ENCODE measurements at places on chromosomes 1 and 21.
A peak's percentile ranks its signal among the peaks of the same experiment; 100 is the strongest.

- no peak for DNase-seq
These were observed 10.9 kb downstream of the RASSF5 start for GRCh38 chr1:206518206-206518605.

DNA sequence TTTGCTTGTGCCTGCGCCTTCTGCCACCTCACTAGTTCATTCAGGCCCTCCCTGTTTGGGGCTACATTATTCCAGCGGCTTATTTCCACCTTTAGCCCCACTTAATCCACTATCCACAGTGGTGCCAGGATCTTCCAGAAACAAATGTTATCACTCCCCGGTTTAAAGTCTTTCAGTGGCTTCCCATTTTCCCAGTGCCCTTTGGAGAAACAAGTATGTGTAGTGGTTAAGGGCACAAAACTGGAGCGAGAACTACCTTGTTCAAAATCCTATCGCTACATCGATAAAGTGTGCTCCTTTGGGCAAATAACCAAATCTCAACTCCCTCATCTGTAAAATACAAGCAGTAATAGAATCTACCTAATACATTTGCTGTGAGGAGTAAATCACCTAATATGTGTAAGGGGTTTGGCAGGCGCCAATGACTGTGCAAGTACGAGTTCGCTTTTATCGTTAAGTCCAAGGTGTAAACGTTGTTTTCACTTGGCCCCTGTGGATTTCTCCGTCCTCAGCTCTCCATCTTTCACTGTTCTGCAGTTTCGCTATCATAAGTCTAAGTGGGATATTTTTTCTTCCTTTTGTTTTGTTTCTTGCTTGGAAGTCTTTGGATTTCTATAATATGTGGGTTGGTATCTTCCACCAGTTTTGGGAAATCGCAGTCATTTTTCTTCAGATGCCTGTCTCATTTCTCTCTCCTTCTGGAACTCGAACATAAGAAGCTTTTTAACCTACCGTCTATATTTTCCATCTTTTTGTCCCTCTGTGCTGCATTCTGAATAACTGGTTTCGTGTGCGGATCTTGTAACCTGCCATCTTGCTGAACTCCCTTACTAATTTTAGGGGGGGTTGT lies 844 bp upstream of the MEAF6 start:
- DNase-seq, result no peak

- no peak for DNase-seq
These were observed 14.9 kb upstream of the HJV start for GRCh38 chr1:146036241-146036964.

- no peak for DNase-seq
These were observed 10.2 kb upstream of the RUNX3 start for GRCh38 chr1:24940231-24940630.

GRCh38 chr21:17422931-17423330 lies 89.9 kb upstream of the CXADR start:
- DNase-seq, result no peak

DNA sequence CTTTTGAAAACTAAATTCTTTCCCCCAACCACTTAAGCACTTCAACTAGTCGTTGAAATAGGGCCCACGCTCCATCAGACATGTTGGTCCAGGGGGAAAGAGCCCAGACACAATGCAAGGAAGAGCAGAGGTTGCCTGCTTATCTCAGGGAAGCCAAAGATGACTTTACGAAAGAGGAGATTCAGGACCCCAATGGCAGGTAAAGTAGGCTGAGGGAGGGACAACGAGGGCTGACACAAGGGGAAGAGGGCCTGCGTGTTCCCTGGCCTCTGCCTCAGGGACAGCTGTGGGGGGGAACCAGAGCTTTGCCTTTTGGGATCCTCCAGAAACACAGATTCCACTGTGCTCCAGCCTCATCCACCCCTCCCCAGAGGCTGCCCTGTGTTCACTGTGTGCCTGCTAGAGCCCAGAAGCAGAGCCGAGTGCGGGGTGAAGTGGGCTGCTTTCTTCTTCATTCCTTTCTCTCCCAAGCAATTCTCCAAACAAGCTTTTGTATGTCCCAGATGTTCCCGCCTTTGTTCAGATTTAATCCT lies 135.5 kb upstream of the GRIK3 start:
- DNase-seq, result no peak

DNA sequence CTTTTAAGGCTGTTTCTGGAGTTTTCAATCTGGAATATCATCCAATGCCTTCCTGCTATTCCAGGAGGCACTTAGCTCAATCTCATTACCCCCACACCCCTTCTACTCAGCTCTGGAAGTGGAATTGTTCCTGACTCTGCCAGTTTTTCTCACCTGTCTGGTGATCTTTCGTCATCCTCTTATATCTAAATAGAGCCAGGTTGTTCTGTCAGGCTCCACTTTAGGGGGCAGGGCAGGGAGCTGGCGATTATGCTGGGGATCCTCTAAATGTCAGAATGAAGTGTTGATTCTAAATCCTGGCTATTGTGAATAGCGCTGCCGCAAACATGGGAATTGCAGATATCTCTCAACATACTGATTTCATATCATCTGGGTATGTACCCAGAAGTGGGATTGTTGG lies 63.6 kb upstream of the ETV3 start:
- DNase-seq, result no peak

DNA sequence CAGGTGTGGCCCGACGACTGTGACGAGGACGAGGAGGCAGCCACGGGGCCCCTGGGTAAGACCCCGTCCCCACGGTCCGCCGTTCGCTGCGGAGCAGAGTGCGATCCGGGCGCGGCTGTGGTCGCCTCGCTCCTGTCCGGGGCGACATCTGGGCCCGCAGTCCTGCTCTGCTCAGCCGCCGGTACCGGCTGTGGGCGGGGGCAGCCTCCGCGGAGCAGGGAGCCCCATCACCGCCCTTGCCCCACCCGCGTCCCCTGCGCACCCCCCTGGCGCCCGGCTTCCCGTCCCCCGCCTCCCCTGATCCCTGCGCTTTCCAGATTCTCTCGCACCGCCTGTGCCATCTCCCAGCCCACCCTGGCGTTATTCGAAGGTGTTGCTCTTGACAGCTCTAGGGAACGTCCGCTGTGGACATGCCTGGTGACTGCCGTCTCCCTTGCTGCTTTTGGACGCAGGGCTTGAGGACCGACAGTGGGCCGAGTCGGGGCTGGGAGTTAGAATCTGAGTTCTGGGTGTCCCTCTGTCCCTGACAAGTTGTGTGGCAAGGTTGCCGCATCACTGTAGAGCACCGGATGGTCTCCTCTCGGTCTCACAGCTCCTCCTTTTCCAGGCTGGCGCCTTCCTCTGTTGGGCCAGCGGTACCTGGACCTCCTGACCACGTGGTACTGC lies 596 bp downstream of the TOR3A start:
- DNase-seq, result no peak

- DNase-seq, result no peak
These were observed 502 bp upstream of the SLC35A3 start for GRCh38 chr1:99969260-99969728.

DNA sequence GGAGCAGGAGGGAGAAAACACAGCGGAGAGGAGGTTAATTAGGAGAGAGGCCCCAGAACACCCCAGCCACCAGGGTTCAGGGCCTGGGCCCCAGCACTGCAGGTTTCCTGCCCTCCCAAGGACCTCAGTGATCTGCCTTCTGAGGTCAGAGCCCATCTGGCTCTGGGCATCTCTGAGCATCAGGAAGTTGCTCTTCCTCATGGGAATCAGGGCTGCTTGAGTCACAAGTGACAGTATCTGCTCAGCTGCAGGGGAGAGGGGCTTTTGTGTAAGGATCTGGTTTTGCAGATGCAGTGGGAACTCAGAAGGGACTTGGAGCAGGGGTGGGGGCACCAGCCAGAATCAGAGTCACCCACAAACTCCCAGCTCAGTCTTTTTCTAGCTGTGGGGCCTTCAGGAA lies 472.1 kb downstream of the PTPRU start:
- DNase-seq, result no peak

- peak; percentile 97 for DNase-seq
These were observed 82.9 kb downstream of the HLX start for GRCh38 chr1:220962031-220962751.

- peak; percentile 5 for DNase-seq
These were observed 31.0 kb downstream of the TNNT2 start for GRCh38 chr1:201346337-201346939.

DNA sequence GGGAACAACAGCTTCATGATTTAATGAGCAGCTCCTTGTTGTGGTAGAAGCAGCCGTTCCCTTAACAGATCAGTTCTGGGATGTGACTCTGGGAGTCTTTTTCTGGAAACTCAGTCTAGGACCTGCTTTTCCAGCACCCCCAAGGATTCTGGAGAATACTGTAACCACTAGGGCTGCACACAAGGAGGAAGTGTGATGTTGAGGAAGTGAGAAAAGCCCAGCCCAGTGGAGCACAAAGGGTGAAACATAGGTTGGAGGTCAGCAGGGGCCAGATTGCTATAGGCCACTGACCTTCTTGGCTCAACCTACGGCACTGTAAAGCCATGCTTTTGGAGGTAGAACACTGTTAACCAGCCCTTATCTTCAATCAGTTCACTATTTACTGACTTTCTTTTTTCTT lies 10.1 kb upstream of the PLA2G5 start:
- DNase-seq, result no peak

DNA sequence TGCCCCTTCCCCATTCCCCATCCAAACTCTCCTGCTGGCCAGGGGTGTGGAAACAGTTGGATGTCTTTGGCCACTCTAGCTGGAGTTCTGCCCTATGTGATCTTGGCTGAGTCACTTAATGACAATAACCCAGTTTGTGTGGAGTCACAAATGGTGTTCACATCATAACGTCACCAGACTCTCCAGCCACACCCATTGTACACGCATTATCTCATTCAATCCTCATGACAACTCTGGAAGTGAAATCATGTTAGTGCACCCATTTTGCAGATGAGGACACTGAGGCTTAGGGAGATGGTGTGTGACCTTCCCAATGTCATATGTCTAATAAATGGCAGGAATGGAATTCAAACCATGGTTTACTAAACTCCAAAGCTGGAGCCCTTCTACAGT lies 1.2 kb upstream of the CDA start:
- no peak for DNase-seq

DNA sequence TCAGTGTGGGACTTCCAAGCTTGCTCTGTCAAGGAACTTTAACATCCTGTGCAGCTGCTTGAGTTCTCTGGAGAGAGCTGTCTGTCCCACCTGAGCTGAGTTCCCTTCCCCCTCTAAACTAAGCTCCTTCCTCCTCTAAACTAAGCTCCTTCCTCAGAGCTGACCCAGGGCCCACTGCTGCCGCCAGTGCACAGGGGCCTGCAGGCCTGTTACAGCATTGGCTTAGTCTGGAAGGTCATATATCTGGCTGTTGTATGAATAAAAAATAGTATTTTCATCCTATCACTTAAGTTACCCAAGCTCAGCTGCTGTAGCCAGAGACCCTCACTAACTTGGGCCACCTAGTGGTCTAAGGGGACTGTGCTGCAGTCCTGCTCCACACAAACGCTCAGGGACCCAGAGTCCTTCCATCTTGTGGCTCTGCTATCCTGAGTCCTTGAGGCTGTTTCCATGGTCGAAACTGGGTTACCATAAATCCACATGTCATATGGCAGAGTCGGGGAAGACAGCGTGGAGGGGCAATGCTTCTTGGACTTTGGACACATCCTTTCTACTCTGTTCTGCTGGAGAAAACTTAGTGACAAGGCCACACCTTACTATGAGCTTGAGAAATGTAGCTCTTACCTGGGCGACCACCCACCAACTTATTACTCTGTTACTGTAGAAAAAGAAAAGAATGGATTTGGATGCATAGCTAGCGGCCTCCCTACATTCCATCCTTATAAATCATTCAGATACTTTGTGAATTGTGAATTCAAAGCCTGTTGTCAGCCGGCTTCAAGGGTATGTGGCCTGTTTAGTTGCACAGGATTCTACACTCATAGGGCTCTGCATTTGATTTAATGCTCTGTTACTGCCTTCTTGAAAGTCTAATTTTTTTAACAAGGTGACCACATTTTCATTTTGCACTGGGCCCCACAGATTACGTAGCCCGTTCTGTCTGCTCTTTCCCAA lies 71.4 kb upstream of the GCLM start:
- no peak for DNase-seq

- DNase-seq, result no peak
These were observed 42.0 kb downstream of the CXADR start for GRCh38 chr21:17554679-17555465.

GRCh38 chr1:55033265-55033614 lies 6.1 kb upstream of the PCSK9 start:
- DNase-seq, result no peak

GRCh38 chr1:174740249-174740968 lies 259.3 kb upstream of the CACYBP start:
- DNase-seq, result no peak

- peak; percentile 49 for DNase-seq
These were observed 22.6 kb upstream of the RNF187 start for GRCh38 chr1:228464487-228464983.

- DNase-seq, result no peak
These were observed 1.5 kb upstream of the KCNA2 start for GRCh38 chr1:110607536-110608230.

- no peak for DNase-seq
These were observed 18.1 kb downstream of the KNCN start for GRCh38 chr1:46533179-46533864.

DNA sequence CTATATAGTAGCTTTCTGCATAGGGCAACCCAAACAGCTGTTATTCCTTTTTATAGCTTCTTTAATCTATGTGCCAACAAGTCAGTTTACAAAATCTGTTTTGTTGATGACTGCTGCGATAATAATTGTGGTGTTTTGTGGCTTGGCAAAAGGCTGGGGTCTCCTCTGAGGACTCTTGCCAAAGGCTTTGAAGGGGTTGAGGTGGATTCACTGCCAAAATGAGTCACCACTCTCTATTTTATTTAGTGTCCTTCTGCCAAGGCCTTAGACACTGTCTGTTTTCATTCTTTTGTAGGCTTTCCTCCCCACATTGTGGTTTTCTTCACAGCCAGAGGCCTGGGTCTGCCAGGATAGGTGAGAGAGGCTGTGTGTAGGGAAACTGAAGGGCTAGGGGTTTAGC lies 161.8 kb downstream of the NFIA start:
- DNase-seq, result peak; percentile 53

DNA sequence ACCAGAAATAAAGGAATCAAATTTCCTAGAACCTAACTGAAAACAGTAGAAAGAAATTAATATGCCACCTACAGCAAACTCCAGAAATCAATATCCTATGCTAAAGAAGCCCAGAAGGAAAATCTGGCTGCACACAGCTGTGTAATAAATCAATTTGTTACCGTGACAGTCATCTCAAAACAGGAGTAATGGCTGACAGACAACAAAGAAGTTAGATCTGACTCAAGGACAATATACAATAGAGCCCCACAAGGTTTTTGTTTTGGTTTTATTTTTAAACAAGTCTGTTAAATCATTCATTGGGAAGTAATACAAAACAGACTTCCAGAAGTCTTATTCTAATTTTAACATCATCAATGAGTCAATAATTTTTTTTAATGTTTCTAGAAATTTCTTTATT lies 168.4 kb downstream of the RERE start:
- no peak for DNase-seq

DNA sequence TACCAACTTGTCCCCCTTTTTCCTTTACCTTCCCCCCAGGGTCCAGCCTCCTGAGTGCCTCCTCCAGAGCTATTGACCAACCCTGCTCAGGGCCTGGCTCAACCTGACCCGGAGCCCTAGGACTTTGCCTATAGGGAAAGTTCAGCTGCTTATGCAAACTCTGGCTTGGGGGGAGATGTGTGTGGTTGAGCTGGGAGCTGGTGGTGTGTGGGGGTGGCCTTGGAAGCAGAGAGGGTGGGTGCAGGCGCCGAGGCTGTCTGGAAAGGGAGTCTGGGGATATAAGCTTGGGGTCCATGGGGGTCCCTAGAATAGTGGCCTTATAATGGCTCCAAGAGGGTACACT lies 14.1 kb downstream of the KCNQ4 start:
- DNase-seq, result no peak

GRCh38 chr1:94526152-94526980 lies 15.2 kb downstream of the F3 start:
- no peak for DNase-seq
